ENCODE measurements at places on chromosomes 2 and 18. TPM values are rescaled to one million over a fixed set of nuclear protein-coding genes. Genes with fewer than 3 reads are reported as not detected.

ZNF396 gene
- 3.8 TPM for total RNA-seq

TMEM247 gene
- total RNA-seq: not detected

DNAH7 gene
- total RNA-seq: 0.02 TPM

CFAP65 gene
- total RNA-seq: not detected

RTTN gene
- total RNA-seq: 31.4 TPM

ALLC gene
- total RNA-seq: not detected

PLGLB1 gene
- 4.4 TPM for total RNA-seq

HNMT gene
- total RNA-seq: not detected

LCT gene
- 0.29 TPM for total RNA-seq

DNA sequence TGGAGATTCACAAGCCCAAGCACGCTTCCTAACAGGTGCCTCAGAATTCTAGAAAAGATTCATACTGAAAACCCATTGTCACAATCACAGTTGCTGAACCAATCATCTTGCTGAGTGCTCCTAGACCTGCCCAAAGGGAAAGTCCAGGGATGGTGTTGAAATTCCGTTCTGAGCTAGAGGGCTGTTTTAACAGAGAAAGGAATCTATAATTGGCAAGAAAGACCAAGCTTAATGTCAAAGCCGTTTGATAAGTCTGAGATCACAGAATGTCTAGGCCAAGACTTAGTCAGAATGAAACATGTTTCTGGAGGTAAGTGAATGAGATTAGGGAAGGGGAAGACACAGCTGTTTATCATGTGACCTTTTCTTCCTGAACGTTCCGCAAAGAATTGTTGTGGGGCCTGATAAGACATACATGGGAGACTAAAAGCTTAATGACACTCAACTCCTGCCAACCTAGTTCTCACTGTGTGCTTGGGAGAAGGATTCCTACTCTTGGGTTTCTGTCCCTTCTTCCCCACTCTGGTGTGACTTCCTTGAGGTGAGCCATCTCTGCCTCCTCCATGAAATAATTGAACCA, 27.5 kb downstream of the PMAIP1 start:
- DNase-seq: peak; percentile 51

DNA sequence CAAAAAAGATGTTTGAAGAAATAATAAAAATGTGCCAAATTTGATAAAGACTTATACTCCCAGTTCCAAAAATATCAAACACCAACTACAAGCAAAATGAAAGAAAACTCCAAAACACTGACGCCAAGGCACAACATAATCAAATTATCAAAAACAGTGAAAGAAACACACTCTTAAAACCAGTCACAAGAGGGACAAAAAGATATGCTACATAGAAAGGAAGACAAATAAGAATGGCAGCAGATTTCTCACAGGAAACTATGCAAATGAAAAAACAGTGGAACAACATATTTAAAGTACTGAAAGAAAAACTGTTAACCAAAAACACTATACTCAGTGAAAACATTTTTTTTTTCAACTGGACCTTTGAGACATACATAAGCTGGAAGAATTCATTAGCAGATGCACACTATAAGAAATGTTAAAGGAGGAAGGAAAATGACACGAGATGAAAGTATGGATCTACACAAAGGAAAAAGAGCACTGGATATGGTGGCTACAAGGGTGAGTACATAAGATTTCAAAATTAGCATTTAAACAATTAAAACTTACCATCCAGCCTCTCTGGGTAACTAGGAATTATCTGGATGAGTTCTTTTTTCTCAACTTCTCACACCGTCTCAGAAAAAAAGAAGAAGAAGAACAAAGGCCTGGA, 94.0 kb upstream of the ACVR1C start:
- no peak for DNase-seq

DNA sequence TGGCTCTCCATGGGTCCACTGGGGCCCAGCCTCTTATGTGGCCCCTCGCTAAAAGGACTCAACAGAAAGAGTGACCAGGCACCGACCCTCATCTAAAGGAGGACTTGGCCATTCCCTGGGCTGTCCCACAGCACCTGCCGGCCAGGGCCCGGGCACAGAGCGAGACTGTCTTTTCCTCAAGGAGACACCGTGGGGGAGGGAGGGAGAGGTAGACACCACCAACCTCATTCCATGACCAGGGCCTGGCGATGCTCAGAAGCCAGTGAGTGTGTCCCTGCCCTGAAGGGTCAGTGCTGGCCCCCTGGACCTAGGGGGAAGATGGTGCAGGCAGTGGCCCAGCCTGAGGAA, 39.8 kb upstream of the ALPP start:
- no peak for DNase-seq

DNA sequence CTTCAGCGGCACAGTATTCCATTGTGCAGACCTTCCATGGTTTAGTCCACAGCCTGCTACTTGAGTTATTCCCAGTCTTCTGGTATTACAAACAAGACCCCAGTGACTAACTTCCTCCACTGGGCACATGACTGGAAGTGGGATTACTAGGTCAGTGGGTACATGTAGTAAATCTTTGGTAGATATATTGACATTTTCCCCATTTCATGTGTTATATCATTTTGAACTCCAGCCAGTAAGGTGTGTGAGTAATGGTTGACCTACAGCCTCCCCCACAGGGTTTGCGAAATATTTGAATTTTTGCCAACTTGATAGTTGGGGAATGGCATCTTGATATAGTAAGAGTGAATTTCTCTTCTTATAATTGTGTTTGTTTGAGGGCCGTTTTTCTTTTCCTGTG, 58.8 kb downstream of the RNF144A start:
- DNase-seq: no peak

- no peak for DNase-seq
Measured at GRCh38 chr18:64713284-64713683, 564.4 kb upstream of the LINC00305 start.

DNA sequence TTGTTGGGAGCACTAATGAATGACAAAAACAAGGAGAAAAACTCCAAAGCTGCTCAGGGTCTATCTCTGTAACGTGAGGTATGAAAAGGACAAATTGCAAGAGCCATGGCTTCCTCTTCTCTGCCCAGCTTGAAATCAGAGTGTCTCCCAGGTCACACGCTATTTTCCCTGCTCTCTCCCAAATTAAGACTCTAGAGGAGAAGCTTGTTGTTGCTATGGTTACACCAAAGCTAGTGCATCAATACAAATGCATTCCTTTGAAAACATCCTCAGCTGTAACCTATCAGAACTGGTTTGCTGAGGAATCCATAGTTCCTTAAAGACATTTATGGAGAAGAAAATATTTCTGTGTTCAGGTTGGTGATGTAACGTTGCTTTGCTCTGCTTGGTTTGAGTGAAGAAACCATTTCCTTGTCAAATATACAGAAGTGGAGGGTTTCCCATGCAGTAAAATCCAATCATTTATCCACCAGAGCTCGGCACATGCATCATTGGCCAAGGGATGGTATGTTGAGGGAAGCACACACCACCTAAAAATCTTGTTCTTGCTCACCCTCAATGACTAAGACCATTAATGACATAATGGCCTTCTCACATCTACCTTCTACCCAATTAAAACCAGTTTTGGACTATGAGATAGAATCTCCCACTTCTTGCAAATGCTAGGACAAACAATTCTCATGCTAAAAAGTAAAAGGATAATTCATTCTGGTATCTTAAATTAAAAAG, 2135.6 kb upstream of the CELF4 start:
- DNase-seq: no peak

GRCh38 chr2:113390124-113390849, 47.2 kb upstream of the ZNG1B start:
- peak; percentile 66 for DNase-seq

GRCh38 chr2:39706312-39706711, 40.6 kb downstream of the TMEM178A start:
- no peak for DNase-seq

GRCh38 chr2:238942726-238943300, 94.9 kb downstream of the TWIST2 start:
- no peak for DNase-seq

DNA sequence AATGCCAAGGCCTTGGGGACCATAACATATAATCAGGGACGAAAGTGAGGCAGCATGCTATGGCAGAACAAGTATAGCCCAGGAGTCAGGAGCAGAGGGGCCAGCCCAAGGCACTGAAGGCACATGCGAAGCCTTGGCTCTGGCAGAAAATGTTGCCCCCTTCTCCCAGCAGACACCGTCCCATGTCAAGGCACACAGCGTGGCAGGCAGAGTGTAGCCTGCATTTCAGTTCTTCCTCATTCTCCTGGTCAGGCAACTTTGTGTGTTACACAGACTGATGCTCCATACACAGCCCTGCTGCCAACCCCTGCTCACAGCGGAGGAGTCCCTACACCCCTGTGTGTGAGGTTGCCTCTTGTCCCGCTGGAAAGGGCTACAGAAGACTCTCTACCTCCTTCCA, 480.8 kb downstream of the BCL11A start:
- no peak for DNase-seq

DNA sequence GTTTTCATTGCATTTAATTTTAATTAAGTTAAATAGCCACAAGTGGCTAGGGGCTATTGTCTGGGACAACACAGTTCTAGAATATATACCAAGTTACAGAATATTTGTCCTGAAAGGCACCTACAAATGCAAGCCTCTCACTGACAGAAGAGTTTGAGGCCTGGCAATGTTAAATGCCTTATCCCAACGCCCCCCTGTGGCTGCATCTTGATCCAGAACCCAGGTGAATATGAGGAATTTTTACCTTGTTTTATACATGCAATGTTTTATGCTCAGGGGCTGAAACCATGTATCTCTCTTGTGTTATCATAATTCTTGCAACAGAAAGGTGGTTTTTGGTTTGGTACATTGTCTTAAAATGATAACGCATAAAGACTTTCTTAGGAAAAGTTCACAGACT, 71.8 kb upstream of the SEC11C start:
- DNase-seq: no peak

- no peak for DNase-seq
Measured at GRCh38 chr2:195051401-195051800, 605.6 kb upstream of the SLC39A10 start.

- DNase-seq: peak; percentile 47
Measured at GRCh38 chr2:101205521-101206479, 46.9 kb upstream of the CNOT11 start.

DNA sequence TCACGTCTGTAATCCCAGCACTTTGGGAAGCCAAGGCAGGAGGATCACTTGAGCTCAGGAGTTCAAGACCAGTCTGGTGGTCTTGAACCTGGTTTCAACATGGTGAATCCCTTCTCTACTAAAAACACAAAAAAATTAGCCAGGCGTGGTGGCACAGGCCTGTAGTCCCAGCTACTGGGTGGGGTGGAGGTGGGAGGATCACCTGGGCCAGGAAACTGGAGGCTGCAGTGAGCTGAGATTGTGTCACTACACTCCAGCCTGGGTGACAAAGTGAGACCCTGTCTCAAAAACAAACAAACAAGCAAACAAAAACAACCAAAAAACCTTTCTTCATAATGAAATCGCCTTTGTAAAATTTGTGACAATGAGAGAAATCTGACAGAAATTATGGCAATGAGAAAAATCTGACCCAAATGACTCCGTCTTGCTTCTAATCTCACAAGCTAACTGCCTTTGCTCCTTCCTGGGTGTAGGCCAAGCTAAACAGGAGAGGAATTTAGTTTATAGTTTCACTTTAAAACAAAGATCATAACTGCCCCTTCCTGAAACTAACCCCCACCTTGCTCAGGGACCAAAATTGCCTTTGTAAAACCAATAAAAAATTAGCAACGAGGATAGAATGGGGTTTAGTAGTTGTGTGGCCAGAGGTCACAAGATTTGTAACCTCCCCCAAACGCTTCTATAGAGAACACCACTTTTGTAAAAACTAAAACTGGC, 60.7 kb upstream of the KIF5C start:
- DNase-seq: no peak

GRCh38 chr2:240452462-240453256, 17.2 kb downstream of the GPC1 start:
- peak; percentile 25 for DNase-seq

Measured in activated T-cell treated with anti-CD3 and anti-CD28 coated beads, Interleukin-2, amount 50 U/mL, for 72 hours (primary cell).